Choroid plexus epithelial cell (primary cell): ENCODE measurements at places on chromosomes 5 and 9.

DNA sequence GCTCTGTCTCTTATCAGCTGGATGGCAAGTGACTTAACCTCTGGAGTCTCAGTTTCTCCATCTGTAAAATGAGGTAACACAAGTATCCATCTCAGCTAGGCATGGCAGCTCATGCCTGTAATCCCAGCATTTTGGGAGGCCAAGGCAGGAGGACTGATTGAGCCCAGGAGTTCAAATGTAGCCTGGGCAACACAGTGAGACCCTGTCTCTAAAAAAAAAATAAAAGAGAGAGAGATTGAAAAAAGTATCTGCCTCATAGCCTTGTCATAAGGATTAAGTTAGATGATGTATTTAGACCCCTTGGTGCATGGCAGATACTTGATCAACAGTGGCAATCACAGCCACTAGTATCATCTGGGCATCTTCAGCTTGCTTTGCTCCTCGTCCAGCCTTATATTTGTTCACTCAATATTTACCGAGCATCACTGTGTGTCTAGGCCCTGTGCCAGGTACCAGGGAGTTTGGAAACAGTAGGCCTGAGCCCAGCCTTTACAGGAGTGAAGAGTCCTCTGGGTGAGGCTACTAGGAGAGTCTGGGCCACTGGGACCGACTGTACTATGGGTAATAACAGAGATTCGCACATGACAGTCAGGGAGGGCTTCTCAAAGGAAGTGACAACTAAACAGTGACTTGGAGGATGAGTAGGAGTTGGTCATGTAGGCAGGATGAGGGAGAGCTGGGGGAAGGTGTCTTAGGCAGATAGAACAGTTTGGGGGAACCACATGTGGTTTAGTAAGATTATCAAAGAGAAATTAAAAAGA lies 34.2 kb downstream of the CORO2A start:
- no peak for DNase-seq

- peak; percentile 55 for DNase-seq
Observed at GRCh38 chr5:139566611-139567010, 5.5 kb downstream of the UBE2D2 start.

- DNase-seq, result peak; percentile 13
Observed at GRCh38 chr5:149546974-149547373, 4.3 kb downstream of the CSNK1A1 start.

DNA sequence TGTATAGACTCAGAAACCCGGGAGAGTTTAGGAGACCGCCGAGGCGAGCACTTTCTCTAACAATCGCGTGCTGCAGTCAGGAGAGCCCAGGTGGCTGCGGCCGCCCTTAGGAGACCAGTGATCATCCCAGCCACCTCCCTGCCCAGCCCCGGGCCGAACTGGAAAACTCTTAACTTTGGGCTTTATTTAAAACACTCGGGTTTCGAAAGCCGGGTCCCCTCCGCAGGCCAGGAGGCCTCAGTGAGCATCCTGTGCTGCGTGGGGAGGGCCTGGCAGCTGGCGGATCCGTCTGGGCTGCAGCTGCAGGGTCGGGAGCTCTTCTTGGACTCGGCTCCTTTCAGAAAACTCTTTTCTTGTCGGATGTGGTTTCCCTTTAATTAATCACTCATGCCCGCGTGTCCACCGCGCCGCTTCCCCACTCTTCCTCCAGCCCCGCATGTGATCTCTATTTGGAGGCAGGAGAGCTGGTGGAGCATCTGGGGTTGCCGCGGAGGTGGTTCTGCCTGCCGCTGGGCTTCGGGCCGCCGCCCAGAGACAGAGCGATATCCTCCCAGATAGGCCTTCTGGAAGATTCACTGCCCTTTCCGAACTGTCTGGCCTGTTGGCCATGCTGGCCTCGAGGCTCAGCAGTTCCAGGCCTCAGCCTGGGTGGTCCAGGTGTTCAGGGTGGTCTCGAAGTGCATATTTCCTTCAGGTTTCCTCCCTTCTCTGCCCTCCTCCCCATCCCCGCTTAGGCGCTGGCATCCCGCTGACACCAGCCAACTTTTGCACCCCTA lies 59.5 kb downstream of the TMEM174 start:
- DNase-seq, result no peak

- no peak for DNase-seq
Observed at GRCh38 chr9:7608261-7608660, 191.3 kb downstream of the DMAC1 start.

DNA sequence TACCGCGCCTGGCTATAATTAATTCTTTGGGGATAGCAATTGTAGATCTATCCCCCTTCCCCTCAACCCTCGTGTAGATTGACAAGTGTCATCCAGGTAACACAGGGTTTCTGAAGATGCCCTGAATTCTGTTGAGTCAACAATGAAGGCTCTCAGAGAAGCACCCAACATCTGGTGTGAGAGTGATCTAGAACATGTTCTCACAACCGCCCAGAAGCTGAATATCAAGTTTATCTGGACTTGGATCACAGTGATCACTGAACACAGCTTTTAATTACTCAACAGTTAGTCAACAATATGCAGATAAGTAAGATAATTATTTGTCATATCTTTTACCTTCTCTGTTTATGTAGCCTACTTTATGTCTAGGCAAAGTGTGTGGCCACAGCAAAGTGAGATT lies 204.2 kb upstream of the RGMB start:
- no peak for DNase-seq

- DNase-seq, result peak; percentile 35
Observed at GRCh38 chr9:113299800-113300292, 3.3 kb downstream of the RNF183 start.

DNA sequence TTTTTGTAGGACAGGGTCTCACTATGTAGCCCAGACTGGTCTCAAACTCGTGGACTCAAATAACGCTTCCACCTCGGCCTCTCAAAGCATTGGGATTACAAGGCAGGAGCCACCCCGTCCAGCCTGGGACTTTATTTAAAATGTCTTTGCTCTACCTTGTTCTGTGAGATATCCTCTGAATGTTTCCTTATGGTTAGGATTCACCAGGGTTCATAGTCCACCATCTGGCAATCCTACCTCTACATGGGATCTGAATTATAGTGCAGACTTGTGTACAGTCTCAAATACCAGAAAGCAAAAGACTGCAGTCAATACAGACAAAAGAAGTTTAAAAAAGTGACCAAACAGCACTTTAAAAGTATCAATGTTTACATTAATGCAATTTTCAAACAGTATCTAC lies 10.1 kb downstream of the ISCA1 start:
- no peak for DNase-seq

- peak; percentile 75 for DNase-seq
Observed at GRCh38 chr5:112186401-112186990, 232.6 kb downstream of the EPB41L4A start.

DNA sequence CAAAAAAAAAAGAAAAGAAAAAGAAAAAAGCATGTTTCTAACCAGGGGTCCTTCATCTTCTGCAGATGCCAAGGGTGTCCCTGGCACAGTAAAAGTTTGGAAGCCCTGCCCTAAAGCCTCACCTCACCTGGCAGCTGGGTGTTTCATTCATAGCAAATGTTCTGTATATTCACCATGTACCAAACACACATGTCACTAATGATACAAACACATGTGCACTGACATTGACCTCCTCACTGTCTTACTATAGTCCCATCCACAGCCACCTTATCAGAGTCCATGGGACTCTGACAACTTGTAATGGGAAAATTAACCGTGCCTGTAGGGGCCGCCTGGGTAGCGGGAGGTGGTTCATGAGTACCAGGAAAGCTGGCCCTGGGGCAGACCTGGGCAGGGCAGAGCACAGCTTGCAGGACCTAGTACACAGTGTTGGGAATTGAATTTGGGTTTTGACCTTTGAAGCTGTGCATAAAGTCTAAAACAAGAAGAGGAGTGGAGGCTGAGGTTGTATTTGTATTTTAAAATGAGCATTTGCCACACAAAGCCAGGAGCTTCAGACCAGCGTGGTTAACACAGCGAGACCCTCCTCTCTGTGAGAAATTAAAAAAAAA lies 6.4 kb upstream of the MGAT4B start:
- DNase-seq, result no peak

DNA sequence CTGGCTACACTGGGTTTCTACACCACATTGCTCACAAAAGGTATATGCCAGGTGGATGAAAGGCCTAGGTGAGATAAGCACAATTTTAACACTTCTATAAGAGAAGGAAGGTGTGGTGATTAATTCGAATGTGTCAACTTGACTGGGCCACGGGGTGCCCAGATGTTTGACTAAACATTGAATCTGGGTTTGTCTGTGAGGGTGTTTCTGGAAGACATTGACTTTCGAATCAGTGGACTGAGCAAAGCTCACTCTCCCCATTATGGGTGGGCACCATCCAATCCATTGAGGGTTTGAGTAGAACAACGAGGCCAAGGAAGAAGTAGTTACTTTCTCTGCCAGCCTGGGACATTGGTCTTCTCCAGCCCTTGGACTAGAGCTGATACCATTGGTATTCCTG lies 78.2 kb upstream of the COL5A1 start:
- no peak for DNase-seq

- DNase-seq, result no peak
Observed at GRCh38 chr5:179470201-179470600, 80.2 kb upstream of the RUFY1 start.

DNA sequence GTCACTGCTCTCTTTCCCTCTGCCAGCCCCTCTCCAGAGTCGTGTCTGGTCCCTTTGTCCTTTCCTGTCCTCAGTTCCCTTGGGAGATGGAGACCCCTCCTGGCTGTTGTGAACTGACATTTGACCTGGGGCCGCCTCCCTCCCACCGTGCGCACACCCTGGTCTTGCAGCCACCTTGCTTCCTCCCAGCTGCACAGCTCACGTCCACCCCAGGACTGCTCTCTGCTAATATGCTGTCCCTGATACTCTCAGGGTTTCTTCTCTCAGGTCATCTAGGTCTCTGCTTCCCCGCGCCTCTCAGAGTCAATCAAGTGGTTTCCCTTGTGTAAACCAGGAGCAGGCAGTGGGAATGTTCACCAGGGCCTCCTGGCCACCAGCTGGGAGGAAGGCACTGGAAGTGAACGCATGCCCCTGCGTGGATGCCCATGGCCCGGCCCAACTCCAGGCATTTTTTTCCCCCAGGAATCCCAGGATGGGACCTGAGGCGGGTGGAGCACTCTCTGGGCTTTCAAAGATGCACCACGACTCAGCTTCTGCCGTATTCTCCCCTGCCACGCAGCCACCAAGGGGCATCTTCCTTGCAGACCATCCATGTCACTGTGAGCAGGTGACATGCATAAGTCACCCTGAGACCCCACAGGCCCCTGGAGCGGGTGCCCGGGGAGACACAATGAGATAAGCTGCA lies 142.4 kb downstream of the OLFM1 start:
- no peak for DNase-seq

- no peak for DNase-seq
Observed at GRCh38 chr5:139664727-139665351, 16.7 kb downstream of the CXXC5 start.

- DNase-seq, result peak; percentile 95
Observed at GRCh38 chr9:95025213-95026147, 292.0 kb downstream of the FANCC start.

GRCh38 chr5:127934791-127935256 lies 148.7 kb upstream of the SLC12A2 start:
- peak; percentile 65 for DNase-seq

DNA sequence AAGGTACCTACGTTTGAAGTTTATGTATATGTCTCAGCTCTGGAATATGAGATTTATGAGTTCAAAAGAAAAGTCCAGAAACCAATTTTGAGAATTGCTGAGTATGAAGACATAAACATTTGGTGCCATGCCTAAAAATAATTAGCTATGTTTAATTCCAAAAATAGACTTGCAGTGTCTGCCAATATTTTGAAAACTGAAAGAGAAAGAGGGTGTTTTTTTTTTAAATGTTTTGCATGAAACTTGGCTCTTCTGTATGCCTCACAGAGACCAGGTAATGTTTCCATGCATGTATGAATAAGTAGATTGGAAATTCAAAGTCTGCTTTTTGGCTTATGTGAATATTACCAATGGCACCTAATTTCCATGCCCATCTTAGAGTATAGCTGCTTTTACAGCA lies 634.4 kb upstream of the C9orf72 start:
- no peak for DNase-seq

- peak; percentile 5 for DNase-seq
Observed at GRCh38 chr5:118857700-118858099, 130.6 kb downstream of the DTWD2 start.

DNA sequence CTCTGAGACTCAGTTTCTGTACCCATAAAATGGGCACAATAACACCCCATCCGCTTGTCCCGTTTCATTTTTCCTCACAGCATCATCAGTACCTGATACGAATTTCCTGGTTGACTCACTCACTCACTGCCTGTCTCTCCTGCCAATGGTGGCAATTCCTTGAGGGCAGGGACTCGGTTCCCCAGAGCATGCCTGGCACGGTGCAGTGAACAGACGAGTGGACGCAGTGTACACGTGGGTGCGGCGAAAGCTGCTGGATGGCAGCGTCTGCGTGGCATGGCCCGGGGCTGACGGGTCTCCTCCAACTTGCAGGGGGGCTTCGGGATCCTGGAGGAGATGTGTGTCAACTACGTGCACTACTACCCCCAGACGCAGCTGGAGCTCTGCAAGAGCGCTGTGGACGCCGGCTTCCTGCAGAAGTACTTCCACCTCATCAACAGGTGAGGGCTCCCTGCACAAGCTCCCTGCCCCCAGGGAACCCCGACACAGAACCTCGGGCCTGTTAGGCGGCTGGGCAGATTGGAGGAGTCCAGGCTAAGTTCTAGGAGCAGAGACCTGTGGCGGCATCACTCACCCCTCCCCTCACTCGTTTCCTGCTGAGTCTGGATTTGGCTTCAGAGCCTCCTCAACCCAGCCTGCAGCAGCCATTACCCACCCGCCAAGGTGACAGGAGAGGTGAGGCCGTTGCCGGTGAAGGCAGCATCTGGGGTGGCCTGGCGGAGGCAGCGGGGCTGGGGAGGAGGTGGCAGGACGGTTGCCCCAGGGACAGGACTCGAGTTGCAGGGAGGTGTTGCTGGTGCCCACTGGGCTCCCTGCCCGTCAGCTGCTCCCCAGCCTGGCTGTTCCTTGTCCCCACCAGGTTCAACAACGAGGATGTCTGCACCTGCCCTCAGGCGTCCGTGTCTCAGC lies 20.3 kb downstream of the DBH start:
- no peak for DNase-seq

GRCh38 chr9:80143899-80144298 lies 572.1 kb downstream of the TLE4 start:
- DNase-seq, result no peak

GRCh38 chr9:111598733-111599091 lies 735 bp downstream of the PTGR1 start:
- peak; percentile 62 for DNase-seq

DNA sequence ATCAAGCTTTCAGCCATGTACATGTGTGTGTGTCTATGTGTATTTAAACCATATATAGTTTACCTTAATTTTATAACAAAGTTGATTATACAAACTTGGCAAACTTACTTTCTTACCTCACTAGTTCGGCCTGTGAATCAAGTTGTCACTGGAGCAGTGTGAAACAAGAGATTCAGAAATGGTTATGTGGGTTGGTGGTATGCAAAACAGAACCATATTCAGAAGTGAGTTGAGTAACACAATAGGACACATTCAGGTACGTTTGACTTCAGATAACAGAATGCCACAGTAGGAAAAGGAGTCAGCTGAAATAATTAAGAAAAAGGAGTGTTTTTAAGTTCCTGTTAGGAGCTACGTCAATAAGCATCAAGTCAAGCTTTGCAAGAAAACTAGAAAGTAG lies 21.5 kb downstream of the XPA start:
- DNase-seq, result no peak

- peak; percentile 41 for DNase-seq
Observed at GRCh38 chr5:107516452-107517184, 154.1 kb downstream of the EFNA5 start.

- DNase-seq, result peak; percentile 18
Observed at GRCh38 chr5:27906931-27907601, 868.7 kb upstream of the CDH9 start.

- no peak for DNase-seq
Observed at GRCh38 chr9:97577051-97577450, 56.1 kb downstream of the TSTD2 start.
